Activated naive CD8-positive, alpha-beta T cell treated with anti-CD3 and anti-CD28 coated beads for 36 hours (primary cell): ENCODE measurements at places on chromosomes 13 and 19. TPM values are rescaled to one million over a fixed set of nuclear protein-coding genes. Genes with fewer than 3 reads are reported as not detected.

GRCh38 chr19:55156202-55157063 lies 1.1 kb downstream of the TNNI3 start:
- H3K4me3 ChIP-seq, result no peak overlapping the region
- peaks cover 6% of the 10 kb centered on the region for H3K36me3 ChIP-seq

- H3K36me3 ChIP-seq, result peaks cover 29% of the 10 kb centered on the region
- H3K27me3 ChIP-seq, result no peaks in the 10 kb centered on the region
- H3K4me1 ChIP-seq, result peaks cover 6% of the 10 kb centered on the region
- DNase-seq, result no peak
- no peak overlapping the region for H3K4me3 ChIP-seq
Observed at GRCh38 chr13:77215543-77215942, 111.4 kb downstream of the MYCBP2 start.

FCER2 gene
- total RNA-seq, result 1.5 TPM

TPRX1 gene
- total RNA-seq, result not detected

DNA sequence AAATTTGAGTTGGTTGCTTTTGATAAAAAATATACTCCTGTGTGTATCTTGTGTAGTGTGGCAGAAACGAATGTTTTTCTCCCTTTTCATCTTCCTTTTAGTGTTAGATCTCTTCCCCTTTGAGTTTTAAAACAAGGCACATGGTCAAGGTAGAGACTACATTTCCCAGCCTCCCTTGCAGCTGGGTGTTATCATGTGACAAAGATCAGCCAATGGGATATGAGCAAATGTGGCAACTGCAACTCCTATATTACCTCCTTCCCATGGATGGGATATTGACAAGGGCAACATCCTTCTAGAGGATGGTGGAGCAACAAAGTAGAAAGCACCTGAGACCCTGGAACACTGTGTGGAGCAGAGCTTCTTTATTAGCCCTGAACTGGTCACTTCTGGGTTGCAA lies 42.4 kb downstream of the ADGRE3 start:
- DNase-seq, result peak; percentile 8
- H3K27ac ChIP-seq, result no peak overlapping the region
- H3K4me3 ChIP-seq, result no peak overlapping the region
- no peaks in the 10 kb centered on the region for H3K36me3 ChIP-seq

DNA sequence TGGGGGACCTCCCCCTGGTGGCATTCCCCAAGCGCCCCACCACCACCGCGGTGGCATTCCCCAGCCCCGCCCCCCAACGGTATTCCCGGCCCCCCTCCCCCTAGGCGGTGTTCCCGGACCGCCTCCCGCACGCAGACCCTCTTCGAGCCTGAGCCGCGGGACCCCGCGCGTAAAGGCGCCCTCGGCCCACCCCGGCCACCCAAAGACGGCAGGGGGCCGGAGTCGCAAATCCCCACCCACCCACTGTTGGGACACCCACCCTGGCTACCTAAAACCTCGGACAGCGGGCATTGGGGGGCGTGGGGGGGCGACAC lies 22.4 kb downstream of the OLFM2 start:
- H3K36me3 ChIP-seq, result no peaks in the 10 kb centered on the region
- H3K4me1 ChIP-seq, result peaks cover 6% of the 10 kb centered on the region
- peak overlapping the region; percentile 62 for H3K4me3 ChIP-seq
- peaks cover 34% of the 10 kb centered on the region for H3K27me3 ChIP-seq
- H3K27ac ChIP-seq, result no peak overlapping the region
- no peak for DNase-seq

- H3K4me1 ChIP-seq, result peaks cover 7% of the 10 kb centered on the region
- H3K27me3 ChIP-seq, result no peaks in the 10 kb centered on the region
- no peak overlapping the region for H3K27ac ChIP-seq
- H3K4me3 ChIP-seq, result no peak overlapping the region
- H3K36me3 ChIP-seq, result no peaks in the 10 kb centered on the region
Observed at GRCh38 chr19:18029617-18030338, 21.8 kb downstream of the ARRDC2 start.

GRCh38 chr13:113161433-113161832 lies 3.0 kb downstream of the PROZ start:
- H3K27me3 ChIP-seq, result no peaks in the 10 kb centered on the region
- no peak overlapping the region for H3K27ac ChIP-seq
- peaks cover 16% of the 10 kb centered on the region for H3K4me1 ChIP-seq
- peak overlapping the region; percentile 12 for H3K4me3 ChIP-seq
- DNase-seq, result no peak
- peaks cover 3% of the 10 kb centered on the region for H3K36me3 ChIP-seq

TNPO2 gene
- 134 TPM for total RNA-seq

- peak overlapping the region; percentile 22 for H3K27ac ChIP-seq
- peaks cover 10% of the 10 kb centered on the region for H3K36me3 ChIP-seq
- H3K4me3 ChIP-seq, result no peak overlapping the region
Observed at GRCh38 chr19:37928527-37929286, 21.7 kb downstream of the SIPA1L3 start.

DNA sequence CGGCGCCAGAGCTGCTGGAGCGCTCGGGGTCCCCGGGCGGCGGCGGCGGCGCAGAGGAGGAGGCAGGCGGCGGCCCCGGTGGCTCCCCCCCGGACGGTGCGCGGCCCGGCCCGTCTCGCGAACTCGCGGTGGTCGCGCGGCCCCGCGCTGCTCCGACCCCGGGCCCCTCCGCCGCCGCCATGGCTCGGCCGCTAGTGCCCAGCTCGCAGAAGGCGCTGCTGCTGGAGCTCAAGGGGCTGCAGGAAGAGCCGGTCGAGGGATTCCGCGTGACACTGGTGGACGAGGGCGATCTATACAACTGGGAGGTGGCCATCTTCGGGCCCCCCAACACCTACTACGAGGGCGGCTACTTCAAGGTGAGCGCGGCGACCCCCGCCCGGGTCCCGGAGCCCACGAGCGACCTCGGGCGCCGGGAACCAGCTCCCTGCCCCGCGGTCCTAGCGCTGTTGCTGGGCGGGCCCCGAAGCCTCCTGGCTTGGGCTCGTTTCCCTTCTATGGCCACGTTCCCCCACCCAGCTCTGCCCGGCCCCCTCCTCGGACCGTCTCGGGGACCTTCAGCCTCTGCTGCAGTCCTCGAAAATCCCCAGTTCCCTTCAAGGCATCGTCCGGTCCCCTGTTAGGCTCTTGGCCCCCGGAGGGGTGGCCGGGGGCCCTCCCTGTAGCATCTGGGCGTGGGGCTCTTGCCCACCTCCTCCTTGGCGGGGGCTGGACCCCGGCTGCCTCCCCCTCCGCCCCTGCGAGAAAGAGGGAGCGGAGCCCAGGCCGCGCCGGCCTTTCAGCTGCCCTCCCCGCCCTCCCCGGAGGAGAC lies at the start of gene CDC34:
Gene CDC34, plus strand, starts transcription at position 8 of the 808 bp plus-strand sequence. Its CDS starts 172 bp downstream, at position 180.
- DNase-seq, result no peak
- peak within 1 kb of the TSS; percentile 87 for H3K4me3 ChIP-seq
- no peaks in the 10 kb centered on the region for H3K36me3 ChIP-seq
- H3K4me1 ChIP-seq, result peaks cover 16% of the 10 kb centered on the region
- peaks cover under 1% of the 10 kb centered on the region for H3K27me3 ChIP-seq

- no peak overlapping the region for H3K27ac ChIP-seq
- H3K36me3 ChIP-seq, result no peaks in the 10 kb centered on the region
- DNase-seq, result no peak
- H3K4me3 ChIP-seq, result no peak overlapping the region
- H3K4me1 ChIP-seq, result no peaks in the 10 kb centered on the region
Observed at GRCh38 chr19:33673996-33674625, 52.4 kb downstream of the CHST8 start.

OR7E24 gene
- not detected for total RNA-seq

DNA sequence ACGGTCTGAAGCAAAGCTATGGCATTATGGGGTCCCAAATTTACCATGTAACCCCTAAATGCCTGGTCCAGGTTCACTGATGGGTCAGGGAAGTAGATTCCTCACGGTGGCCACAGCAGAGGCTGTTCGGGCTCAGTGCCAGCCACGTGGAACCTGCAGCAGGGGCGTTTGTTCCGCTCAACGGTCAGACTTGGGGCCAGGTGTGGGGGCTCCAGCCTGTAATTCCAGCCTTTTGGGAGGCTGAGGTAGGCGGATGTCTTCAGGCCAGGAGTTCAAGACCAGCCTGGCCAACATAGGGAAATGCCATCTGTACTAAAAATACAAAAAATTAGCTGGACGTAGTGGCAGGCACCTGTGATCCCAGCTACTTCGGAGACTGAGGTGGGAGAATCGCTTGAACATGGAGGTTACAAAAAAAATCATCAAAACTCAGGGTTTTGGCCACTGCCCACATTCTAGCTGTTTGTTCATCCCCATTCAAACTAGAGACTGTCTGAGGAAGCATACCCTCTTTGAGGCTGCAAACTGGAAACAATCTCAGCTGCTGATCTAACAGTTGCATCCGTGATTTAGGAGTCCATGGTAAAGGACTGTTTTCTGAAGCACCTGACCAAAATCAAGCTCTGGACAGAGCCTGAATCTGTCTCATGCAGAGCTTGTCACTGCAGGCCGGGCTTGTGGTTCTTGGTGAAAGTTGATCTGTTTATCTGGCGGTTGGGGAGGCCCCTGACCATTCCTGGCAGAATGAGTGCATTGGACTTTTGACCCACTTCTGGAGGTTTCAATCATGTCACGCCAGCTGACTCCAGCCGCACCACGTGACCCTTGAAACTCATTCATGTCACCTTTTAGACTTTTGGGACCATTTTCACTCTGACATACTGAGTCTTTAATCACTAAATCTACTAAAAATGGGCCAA lies 30.2 kb upstream of the ZNF331 start:
- no peak overlapping the region for H3K4me3 ChIP-seq
- H3K27me3 ChIP-seq, result peaks cover 21% of the 10 kb centered on the region
- peaks cover 3% of the 10 kb centered on the region for H3K4me1 ChIP-seq

DNA sequence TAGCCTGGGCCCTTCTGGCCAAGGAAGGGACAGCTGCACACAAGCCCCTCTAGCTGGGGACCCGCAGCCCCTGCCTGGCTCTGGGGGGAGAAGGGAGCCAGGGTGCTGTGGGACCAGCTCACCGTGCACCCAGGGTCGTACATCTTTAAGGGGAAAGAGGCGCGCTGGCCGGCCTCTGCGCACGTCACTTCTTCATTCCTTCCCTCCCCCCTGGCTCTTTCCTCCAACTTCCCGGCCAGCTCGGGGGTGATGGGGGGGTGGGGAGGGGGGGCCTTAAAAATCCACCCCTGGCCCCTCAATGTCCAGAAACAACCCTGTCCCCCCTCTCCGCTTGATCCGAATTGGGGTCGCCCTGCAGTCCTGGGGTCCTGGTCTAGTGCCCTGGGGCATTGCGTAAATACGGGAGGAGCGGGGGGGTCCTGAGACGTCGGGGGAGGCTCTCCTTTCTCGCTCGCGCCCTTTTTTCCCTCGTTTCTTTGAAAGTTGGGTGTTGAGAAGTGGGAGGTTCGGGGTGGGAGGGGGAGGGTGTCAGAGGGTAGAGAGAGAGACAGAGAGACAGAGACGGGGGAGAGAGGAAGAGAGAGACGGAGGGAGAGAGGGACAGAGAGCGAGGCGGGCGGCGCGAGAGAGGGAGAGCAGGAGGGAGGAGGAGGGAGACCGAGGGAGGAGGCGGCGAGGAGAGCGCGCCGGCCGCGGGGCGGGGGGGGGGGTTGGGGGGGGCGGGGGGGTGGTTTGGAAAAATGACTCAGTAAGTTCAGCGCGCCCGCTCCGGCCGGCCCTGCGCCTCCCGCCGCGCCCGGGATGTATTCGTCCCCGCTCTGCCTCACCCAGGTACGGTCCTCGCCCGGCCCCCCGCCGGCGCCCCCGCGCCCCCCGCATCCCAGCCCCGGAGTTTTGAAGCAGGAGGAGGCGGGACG lies at the start of gene NFIC:
Gene NFIC, plus strand, starts transcription at position 748 of the 917 bp plus-strand sequence. Its CDS starts 54 bp downstream, at position 802.
- peak within 1 kb of the TSS; percentile 67 for H3K27ac ChIP-seq
- peak; percentile 49 for DNase-seq
- H3K27me3 ChIP-seq, result no peaks in the 10 kb centered on the region
- peaks cover 51% of the 10 kb centered on the region for H3K4me1 ChIP-seq
- H3K4me3 ChIP-seq, result peak within 1 kb of the TSS; percentile 82

DNA sequence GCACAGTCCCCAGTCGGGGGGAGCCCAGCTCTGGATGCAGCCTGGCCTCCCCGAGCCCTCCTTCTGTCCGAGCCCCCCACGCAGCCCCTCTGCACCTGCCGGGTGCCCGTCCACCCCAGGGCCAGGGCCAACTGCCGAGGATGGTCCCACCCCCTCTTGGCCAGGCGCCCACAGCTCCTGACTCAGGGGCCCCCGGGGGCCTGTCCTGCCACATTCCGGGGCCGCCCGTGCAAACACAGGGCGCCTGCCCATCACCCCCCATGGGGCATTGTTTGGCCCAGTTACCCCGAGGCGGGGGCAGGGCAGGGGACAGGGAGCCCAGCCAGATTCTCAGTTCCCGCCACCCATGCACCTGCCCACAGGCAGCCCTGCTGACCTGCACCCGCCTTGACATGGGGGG lies 5.3 kb upstream of the TCF3 start:
- DNase-seq, result no peak
- H3K4me1 ChIP-seq, result peaks cover 8% of the 10 kb centered on the region
- H3K27ac ChIP-seq, result no peak overlapping the region
- no peaks in the 10 kb centered on the region for H3K27me3 ChIP-seq
- H3K36me3 ChIP-seq, result no peaks in the 10 kb centered on the region

- H3K27me3 ChIP-seq, result no peaks in the 10 kb centered on the region
- peaks cover 3% of the 10 kb centered on the region for H3K4me1 ChIP-seq
- no peak overlapping the region for H3K27ac ChIP-seq
- H3K4me3 ChIP-seq, result no peak overlapping the region
Observed at GRCh38 chr19:55467236-55468053, 2.9 kb upstream of the C19orf85 start.

DNA sequence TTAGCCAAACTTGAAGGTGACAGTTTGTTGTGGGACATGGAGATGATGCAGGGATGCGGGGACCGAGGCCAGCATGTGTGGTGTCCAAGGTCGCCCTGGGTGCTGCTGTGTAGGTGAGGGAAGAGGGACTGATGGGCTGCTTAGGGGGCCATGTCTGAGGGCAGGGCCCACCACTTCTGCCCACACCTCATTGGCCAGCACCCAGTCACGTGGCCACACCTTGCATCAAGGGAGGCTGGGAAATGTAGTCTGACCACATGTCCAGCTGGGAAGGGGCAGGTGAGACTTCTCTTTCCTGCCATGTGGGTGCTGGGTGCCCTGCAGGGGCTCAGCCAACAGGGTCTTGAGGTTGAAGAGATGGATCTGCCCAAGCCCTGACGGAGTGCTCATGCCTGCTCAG lies 88.9 kb downstream of the KDM4B start:
- no peaks in the 10 kb centered on the region for H3K4me1 ChIP-seq
- H3K36me3 ChIP-seq, result peaks cover 19% of the 10 kb centered on the region
- peak overlapping the region; percentile 5 for H3K27ac ChIP-seq
